ENCODE measurements at places on chromosomes 3 and 15. TPM values are rescaled to one million over a fixed set of nuclear protein-coding genes. Genes with fewer than 3 reads are reported as not detected.

The ADAMTS7 gene
- polyA plus RNA-seq, result 15.4 TPM

The CDHR4 gene
- polyA plus RNA-seq, result not detected

The POLR2M gene
- polyA plus RNA-seq, result 28.3 TPM

The GMNC gene
- 0.18 TPM for polyA plus RNA-seq

The FGF12 gene
- 286 TPM for polyA plus RNA-seq

The SLC28A1 gene
- polyA plus RNA-seq, result 0.03 TPM

The TRIM42 gene
- not detected for polyA plus RNA-seq

The PRC1 gene
- 4.7 TPM for polyA plus RNA-seq

The CFAP100 gene
- not detected for polyA plus RNA-seq

The BUB1B gene
- polyA plus RNA-seq, result 1.4 TPM

The UROC1 gene
- 0.04 TPM for polyA plus RNA-seq

The GRAMD1C gene
- 4.8 TPM for polyA plus RNA-seq

The RHOV gene
- not detected for polyA plus RNA-seq
